ENCODE measurements at places on chromosomes 5 and 9. TPM values are rescaled to one million over a fixed set of nuclear protein-coding genes. Genes with fewer than 3 reads are reported as not detected.
A peak's percentile ranks its signal among the peaks of the same experiment; 100 is the strongest.

DNA sequence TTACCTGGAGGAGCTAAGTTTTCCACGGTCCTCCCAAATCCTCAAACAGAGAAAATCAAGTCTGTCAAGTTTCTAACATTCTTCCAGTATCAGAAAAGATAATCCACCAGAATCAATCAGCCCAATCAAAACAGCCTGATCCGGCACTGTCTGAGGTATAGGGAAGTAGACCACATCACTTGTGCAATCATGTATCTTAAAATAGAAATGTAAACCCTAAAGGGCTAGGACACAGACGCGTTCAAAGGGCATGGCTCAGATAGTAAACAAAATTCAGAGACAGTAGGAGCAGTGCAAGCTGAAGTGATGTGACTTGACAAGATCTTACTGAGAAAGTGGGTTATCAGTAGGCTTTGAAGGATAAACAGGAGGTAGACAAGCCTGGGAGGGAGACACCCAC lies 252.4 kb upstream of the DAPK1 start:
- no peak for DNase-seq

GRCh38 chr5:113147101-113147508 lies 170.5 kb downstream of the DCP2 start:
- no peak for DNase-seq

DNA sequence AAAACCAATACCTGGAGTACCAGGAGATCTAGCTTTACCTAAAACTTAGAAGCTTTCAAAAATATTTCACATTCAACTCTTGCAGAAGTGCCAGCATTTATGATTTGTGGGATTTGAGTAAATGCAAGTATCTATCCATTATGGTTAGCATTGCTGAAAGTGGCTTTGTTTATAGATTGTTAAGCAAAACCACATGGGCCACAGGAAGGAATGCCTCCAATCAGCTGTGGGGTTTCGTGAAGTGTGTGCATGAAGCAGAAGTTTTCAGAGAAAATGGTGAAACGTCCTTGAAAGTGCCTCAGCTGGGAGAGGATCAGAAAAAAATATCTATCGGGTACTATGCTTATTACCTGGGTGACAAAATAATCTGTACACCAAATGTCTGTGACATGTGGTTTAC lies 4.2 kb downstream of the LECT2 start:
- DNase-seq, result no peak

GRCh38 chr9:21527579-21527978 lies 45.5 kb upstream of the IFNE start:
- no peak for DNase-seq

- DNase-seq, result peak; percentile 80
Measured at GRCh38 chr5:1511651-1512540, 11.9 kb downstream of the LPCAT1 start.

Gene SLC6A7
- not detected for total RNA-seq

GRCh38 chr5:116574367-116575325 lies at the start of gene SEMA6A:
Gene SEMA6A (minus strand): TSS chr5:116574823. CDS start chr5:116504944, 69,879 bp downstream.
- peak; percentile 97 for DNase-seq

Gene GFI1B
- total RNA-seq, result not detected

- no peak for DNase-seq
Measured at GRCh38 chr5:24606971-24607370, 37.8 kb downstream of the CDH10 start.

Gene C7
- total RNA-seq, result 326 TPM

DNA sequence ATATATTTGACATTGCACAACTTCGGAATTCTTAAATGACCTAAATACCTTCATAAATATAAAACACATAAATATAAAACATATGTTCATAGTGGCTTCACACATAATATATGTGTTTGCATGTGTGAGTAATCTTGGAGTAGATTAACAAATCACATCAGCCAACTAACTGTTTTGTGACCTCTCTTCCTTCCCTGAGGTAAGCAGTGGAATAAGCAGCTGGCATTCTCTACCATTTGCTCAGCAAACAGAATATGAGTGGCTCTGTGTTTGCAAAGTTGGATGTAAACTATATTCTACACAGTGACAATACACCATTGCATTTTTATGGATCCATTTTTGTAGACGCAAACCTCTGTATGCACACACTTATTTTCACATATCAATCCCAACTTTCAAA lies 189.9 kb downstream of the ACER2 start:
- no peak for DNase-seq

DNA sequence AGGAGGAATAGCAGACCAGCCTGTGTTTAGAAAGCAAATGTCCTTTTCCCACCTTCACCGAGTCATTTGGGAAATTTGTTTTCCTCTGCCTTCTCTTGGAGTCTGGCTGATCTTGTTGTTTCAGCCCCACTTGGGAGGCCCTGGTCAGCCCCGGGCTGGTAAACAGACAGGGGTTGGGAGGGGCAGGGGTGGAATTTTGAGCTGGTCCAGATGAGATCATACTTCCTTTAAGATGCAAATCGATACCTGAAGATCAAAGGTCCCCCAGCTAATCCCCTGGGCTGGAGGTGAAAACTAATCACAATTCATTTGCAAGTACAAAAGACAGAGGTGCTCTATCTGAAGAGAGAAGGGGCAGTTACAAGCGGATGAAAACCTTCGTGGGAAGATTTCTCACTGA lies 118.4 kb downstream of the PAPPA start:
- no peak for DNase-seq

Gene SHROOM1
- 10.6 TPM for total RNA-seq

GRCh38 chr9:81573415-81574321 lies 115.7 kb downstream of the TLE1 start:
- DNase-seq, result no peak

- no peak for DNase-seq
Measured at GRCh38 chr5:29114331-29114768, 2076.0 kb upstream of the CDH9 start.

Gene KIF12
- 0.84 TPM for total RNA-seq

- no peak for DNase-seq
Measured at GRCh38 chr5:14451871-14452270, 129.7 kb upstream of the OTULINL start.

GRCh38 chr9:78253285-78253684 lies 17.4 kb downstream of the CEP78 start:
- no peak for DNase-seq

Gene SLC25A2
- total RNA-seq, result 0.61 TPM

Gene LYSMD3
- total RNA-seq, result 20.1 TPM

Gene GFPT2
- total RNA-seq, result 187 TPM

Gene ASTN2
- 3.1 TPM for total RNA-seq

- no peak for DNase-seq
Measured at GRCh38 chr5:79938468-79938867, 52.6 kb downstream of the MTX3 start.

GRCh38 chr9:28887188-28887884 lies 1314.1 kb upstream of the C9orf72 start:
- no peak for DNase-seq

- DNase-seq, result no peak
Measured at GRCh38 chr5:95973793-95974325, 12.2 kb upstream of the ELL2 start.

Gene ENHO
- total RNA-seq, result not detected

DNA sequence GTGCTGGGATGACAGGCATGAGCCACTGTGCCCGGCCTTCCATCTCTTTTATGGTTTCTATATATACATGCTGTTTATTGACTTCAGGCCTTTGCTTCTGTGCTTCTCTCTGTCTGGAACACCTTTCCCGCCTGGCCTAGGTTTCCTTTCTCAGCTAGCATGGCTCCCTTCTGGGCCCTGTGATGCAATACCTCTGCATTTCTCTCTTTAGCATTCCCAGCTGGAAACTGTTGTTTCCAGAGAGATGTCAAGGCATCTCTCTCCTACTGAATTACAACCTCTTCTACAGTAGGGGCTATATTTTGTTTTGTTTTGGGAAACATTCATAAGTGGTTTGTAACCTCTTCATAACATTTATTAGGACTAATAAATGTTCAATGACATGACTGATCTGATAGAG lies 57.1 kb downstream of the RPS23 start:
- DNase-seq, result no peak

DNA sequence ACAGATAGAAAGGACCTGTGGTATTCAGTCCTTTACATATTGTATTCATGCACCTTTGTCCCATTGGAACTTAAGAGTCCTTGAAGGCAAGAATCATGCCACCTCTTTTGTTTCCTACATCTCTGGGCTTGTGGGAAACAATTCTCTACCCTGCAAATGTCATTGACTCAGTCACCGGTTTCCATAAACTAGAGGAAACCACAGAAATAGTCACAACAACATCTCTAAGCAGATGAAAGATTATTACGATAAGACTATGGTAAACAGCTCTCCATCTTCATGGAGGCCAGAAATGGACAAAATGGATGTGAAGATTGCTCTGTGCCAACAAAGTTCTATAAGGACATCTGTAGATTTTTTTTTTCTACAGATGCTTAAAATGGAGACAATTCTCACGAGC lies 165.5 kb downstream of the PIK3R1 start:
- no peak for DNase-seq

- DNase-seq, result no peak
Measured at GRCh38 chr9:82726424-82727276, 336.3 kb downstream of the RASEF start.

Gene SPINK7
- total RNA-seq, result not detected

- no peak for DNase-seq
Measured at GRCh38 chr9:132543960-132544359, 38.4 kb upstream of the BARHL1 start.

DNA sequence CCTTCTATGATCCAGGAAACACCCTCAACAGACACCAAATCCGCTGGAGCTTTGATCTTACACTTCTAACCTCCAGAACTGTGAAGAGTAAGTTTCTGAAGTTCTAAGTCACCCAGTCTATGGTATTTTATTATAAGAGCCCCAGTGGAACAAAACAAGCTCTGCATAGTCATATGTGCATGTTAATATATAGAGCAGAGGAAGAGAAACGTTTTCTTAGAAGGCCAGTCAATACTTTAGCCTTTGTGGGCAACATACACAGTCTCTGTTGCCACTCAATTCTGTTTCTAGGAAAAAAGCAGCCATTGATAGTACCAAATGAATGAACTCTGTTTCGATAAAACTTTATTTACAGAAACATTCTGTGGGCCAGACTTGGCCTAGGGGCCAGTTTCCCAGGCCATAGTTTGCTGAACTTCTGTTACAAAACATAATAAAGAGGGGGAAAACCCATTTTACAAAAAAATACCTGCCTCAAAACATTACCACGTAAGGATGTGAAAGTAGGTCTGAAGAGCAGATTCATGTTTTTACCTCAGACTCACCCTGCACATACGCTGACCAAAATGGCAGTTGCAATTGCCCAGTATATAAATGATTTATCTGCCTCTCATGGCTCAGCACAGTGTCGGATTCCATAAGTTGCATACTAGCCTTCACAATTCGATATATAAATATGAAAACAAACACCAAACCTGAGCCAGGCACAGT lies 350.5 kb downstream of the SLIT3 start:
- no peak for DNase-seq

DNA sequence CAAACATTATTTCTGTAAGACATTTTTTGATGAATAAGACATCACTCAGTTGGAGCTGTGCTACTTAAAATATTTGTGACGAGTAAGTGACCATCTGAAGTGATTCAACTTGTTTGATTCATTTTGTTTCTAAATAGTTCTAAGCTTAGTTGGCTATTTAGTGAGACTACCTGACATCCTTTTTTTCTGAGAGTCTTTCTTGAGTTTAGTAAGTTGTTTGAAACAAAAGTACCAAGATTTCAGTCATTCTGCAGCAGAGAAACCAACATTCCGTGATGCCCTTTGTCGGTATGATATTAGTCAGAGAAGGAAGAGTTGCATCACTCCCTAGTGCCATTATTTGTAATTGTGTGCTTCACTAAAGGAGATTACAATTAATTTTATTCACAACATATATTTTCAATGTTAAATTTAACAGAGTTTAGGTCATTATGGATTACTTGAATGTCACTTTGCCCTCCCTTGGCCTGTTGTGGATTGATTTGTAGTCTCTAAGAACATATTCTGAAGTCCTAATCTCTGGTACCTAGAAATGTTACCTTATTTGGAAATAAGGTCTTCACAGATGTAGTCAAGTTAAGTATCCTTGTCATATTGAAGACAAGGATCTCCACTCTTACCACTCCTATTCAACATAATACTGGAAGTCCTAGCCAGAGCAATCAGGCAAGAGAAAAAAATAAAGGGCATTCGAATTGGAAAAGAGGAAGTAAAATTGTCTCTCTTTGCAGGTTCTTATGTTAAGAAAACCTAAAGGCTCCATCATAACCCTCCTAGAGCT lies 212.2 kb downstream of the PCSK1 start:
- DNase-seq, result no peak

DNA sequence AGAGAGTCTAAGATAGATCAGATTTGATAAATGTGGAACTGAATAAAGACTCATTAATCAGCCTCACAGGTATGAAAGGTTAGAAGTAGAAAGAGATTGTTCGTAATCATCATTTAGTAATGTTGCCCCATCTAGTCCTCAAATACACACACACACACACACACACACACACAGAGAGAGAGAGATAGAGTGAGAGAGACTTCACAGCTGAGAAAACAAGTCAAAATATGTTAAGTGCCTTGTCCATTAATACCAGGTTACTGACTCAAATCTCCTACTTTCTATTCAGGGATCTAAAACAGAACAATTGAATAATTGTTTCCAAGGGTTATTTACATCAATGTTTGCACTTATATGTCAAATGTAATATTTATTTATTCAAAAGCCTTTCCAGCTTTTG lies 284.6 kb downstream of the MRPS30 start:
- no peak for DNase-seq

- DNase-seq, result no peak
Measured at GRCh38 chr9:105308461-105309341, 64.2 kb downstream of the SLC44A1 start.

Data from mesenteric fat pad (tissue), 1 donor.